ENCODE measurements at places on chromosomes 2 and 18.

DNA sequence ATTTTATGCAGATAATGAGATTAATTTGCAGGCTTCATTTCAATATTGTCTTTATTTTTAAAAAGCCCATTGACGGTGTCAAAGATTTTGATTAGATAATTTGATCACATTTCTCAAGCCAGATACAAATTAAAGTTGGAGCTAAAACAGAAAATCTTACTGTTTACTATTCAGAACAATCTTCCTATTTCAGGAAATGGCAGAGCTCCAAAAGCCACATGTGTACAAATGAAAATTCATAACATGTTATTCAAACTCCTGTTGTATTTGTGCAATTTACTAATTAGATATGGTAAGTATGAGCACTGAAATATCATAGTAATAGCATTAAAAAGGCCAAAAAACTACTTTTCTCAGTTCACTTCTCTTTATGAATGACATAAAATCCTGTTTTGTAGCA is 682.9 kb downstream of the KCNJ3 start:
- no peak for DNase-seq

GRCh38 chr2:147456779-147457178 is 388.1 kb upstream of the ACVR2A start:
- DNase-seq = no peak

GRCh38 chr2:233441161-233442027 is 87.1 kb downstream of the DGKD start:
- DNase-seq = no peak

DNA sequence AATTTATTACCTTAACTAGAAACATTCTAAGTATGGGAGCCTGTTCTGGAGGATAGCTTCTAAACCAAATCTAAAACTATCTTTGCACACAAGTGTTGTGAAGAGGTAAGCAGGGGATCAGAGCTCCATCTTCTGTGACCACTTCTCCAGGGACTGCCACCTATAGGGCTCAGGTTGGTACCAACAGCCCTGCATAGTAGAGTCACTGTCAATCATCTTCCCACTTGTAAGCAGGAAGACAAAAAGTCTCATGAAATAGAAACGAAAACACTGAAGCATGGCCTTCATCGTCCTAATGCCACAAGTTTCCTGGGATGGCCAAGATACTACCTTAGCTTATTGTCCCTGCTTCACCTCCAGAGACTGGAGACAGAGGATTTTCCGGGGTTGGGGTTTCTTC is 43.8 kb downstream of the KANSL3 start:
- peak; percentile 6 for DNase-seq

DNA sequence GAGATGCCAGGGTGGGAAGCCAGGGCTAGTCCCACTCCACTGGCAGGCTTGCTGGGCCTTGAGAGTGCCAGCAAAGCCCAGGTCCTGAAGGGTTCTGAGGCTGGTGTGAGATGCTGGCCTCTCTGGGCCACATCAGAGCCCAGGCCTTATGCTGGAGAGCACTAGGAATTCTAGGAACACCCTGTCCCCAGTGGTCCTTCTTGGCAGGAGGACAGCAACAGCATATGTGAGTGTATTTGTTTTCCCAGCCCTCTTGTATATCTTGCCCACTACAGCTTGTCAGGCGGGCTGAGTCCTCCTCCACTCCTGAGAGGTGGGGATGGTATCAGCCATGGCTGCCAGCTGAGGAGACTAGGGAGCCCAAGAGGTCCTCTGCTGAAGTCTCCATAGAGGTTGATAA is 327.0 kb downstream of the PDE11A start:
- DNase-seq = no peak

Data from CD4-positive, alpha-beta T cell treated with Interleukin-21 for 1 hour (primary cell).